ENCODE measurements at places on chromosomes 1 and 21. TPM values are rescaled to one million over a fixed set of nuclear protein-coding genes. Genes with fewer than 3 reads are reported as not detected.

HIVEP3 gene
- 4.0 TPM for total RNA-seq

REG4 gene
- total RNA-seq: not detected

GRCh38 chr1:218347723-218348627 is 2.8 kb downstream of the TGFB2 start:
- DNase-seq: peak; percentile 79

DNA sequence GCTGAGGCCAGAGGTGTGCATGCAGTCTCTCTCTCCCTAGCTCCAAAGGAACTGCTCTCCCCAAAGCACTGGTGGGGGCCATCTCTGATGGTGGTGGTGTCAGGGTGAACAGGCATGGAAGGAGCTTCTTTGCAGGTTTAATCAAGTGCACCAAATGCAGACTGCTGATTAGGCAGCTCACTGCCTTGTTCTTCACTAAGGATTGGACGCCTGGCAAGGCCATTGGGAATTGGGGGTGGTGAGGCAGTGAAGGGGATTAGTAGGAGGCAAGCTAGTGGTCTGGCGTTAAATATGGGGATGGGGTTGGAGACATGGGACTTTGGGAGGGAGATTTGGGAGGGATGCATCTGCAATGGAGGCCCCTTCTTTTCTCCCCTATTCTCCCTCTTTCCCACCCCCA is 1.5 kb downstream of the CACNA1E start:
- DNase-seq: no peak

GRCh38 chr1:204971517-204972336 is 71.3 kb upstream of the CNTN2 start:
- DNase-seq: peak; percentile 73

KRTAP20-1 gene
- total RNA-seq: not detected

TGFB2 gene
- 31.5 TPM for total RNA-seq

GRCh38 chr1:180949616-180950000 is 36.9 kb downstream of the KIAA1614 start:
- no peak for DNase-seq

ANGPTL3 gene
- not detected for total RNA-seq

CD1B gene
- total RNA-seq: not detected

DNA sequence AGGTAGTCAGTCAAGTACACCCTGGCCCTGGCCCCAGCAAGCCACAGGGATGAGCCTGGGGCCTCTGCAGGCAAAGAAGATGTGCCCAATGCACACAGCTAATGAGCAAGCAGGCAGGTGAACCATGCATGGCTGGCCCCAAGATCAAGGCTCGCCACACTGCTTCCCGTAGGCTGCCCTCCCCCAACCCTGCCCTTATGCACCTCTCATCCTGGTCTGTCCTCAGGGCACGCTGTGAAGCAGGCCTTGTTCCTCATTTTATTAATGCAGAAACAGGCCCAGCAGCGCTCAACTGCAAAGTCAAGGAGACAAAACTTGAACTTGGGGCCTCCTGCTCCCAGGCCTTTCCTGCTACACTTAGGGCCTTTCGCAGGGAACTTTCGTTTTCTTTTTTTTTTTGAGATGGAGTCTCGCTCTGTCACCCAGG is 35.6 kb upstream of the ID3 start:
- DNase-seq: no peak

DNA sequence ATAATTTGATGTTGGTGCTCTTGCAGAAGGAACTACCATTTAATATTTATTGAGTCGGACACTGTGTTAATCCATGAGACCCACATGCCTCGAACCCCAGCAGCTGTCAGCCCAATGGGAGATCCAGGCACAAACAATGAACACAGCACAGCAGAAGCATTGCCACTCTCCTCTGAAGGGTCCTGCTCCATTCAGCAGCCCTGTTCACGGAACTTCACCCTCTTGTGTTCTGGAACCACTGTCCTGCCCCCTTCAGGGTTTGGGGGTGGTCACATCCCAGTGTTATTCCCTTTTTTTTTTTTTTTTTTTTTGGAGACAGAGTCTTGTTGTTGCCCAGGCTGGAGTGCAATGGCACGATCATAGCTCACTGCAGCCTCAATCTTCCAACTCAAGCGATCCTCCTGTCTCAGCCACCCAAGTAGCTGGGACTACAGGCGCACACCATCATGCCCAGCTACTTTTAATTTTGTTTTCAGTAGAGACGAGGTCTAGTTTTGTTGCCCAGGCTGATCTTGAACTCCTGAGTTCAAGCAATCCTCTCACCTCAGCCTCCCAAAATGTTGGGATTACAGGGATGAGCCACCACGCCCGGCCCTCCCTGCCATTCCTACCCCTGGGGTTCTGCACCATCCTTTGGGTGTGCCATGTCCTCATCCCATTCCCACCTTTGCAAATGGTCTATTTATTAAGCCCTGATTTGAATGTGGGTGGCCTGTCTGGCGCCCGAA is 70.2 kb downstream of the EVA1C start:
- no peak for DNase-seq

TRIM45 gene
- total RNA-seq: 3.3 TPM

CFHR5 gene
- total RNA-seq: not detected

ARHGEF2 gene
- total RNA-seq: 110 TPM

GRCh38 chr1:152667648-152668047 is 4.5 kb downstream of the LCE2D start:
- no peak for DNase-seq

DNA sequence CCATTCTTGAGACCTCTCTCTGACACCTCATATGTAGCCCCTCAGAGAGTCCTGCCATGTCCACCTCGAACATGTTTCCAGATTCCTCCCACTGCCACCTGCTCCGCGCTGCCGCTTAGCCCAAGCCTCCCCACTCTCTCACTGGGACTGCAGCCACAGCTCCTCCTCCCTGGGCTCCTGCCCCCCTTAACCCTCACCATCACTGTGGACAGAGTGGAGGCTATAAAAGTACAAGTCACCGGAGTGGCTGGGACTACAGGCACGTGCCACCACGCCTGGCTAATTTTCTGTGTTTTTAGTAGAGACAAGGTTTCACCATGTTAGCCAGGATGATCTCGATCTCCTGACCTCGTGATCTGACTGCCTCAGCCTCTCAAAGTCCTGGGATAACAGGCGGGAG is 77.0 kb downstream of the VWA5B1 start:
- no peak for DNase-seq

- no peak for DNase-seq
Measured at GRCh38 chr1:46940307-46940706, 969 bp downstream of the CYP4A11 start.

DNA sequence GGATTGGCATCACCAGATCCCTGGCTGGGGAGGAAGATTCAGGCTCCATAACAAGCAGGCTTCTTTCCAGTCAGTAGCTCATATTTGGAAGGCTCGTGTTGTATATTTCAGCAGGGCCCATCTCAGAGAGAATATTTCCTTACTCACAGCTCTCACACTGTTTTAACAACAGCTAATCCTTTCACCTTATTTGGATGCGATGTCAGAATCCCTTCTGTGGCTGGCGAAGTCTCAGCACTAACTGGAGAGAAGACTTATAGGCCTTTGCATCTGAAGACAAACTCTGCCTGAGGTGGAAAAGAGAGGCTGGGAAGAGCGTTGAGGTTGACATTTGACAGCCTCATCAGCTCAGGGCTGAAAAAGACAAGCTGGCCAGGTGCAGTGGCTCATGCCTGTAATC is 47.2 kb upstream of the CAPZB start:
- no peak for DNase-seq

DNA sequence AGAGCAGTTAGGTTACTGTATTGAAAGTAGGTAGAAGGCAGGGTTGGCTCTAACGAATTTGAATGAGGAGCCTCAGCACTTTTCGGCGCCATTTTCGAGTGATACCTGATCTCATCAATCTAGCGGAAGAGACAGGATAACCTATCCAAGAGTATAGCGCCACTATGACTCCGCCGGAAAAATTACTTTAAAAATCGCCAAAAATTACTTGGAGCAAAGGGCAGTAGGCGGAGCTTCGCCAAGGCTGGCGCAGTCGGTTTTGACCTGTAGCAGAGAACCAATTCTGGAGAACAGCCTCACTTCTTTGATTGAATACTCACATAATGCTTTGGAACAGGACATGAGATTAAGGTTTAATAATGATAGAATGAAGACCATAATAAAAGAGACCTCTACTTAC is 25.6 kb downstream of the EFCAB7 start:
- DNase-seq: no peak

LCE1B gene
- not detected for total RNA-seq

KHDRBS1 gene
- total RNA-seq: 194 TPM

DNA sequence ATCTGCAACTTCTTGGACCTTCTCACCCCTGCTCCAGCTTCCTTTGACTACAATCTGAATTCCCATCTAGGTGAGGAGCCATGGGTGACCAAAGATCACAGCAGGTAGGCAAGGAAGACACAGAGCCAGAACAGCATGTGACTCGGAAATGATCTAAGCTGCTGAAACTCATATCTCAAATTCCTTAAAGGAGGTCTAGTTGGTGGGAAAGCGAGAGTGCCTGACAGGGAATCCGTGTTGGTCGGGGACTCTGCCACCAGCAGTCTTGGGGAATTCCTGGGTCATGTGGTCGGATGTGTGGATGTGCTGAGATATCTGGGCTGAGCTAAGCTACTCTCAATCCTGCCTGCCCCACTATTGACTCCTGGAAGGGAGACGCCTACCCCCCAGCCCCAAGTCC is 3.2 kb upstream of the NUAK2 start:
- peak; percentile 28 for DNase-seq

SELP gene
- total RNA-seq: 1.3 TPM

DNA sequence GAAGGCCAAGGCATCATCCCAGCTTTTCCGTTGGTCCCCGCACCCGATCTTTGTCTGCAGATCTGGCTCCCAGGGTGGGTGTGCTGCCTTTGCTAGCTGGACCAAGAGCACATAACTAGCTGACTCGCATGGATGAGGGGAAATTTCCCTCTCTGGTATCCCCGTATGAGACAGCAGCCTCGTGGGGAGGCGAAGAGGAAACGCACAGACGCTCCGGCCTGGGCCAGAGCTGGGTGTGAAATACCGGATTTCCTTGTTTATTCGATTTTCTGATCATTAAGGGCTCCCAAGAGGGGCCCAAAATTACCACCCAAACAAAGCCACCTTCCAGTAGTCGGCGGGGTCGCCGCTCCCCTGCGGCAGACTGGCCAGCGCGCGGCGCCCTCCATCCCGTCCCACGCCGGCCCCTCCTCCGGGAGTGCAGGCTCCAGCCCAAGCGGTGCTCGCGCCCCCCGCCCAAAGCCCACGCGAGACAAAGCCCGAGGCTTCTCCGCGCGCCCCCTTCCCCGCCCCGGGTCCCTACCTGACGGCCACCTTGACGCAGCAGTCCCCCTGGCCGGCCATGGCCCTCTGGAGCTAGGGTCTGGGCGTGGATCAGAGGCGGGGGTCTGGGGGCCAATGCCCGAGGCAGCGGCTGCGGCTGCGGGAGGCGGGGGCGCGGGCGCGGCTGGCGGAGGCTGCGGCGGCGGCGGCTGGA is 546 bp downstream of the KIF21B start:
- no peak for DNase-seq

DNA sequence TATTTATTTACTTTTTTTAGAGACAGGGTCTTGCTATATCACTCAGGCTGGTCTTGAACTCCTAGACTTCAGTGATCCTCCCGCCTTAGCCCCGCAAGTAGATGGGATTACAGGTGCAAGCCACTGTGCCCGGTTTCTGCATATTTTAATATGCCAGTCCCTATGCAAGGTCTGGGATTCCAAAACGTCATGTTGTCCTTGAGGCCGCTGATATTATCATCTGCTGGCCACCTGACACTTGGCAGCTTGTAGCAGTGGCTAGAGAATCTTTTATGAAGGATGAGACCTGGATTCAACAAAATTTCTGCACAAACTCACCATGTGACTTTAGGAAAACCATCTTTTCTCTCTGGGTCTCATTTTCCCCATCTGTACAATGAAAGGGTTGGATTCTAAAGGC is 32.9 kb upstream of the OSBPL9 start:
- no peak for DNase-seq

AK4 gene
- total RNA-seq: 5.6 TPM

RAB25 gene
- total RNA-seq: not detected

DNA sequence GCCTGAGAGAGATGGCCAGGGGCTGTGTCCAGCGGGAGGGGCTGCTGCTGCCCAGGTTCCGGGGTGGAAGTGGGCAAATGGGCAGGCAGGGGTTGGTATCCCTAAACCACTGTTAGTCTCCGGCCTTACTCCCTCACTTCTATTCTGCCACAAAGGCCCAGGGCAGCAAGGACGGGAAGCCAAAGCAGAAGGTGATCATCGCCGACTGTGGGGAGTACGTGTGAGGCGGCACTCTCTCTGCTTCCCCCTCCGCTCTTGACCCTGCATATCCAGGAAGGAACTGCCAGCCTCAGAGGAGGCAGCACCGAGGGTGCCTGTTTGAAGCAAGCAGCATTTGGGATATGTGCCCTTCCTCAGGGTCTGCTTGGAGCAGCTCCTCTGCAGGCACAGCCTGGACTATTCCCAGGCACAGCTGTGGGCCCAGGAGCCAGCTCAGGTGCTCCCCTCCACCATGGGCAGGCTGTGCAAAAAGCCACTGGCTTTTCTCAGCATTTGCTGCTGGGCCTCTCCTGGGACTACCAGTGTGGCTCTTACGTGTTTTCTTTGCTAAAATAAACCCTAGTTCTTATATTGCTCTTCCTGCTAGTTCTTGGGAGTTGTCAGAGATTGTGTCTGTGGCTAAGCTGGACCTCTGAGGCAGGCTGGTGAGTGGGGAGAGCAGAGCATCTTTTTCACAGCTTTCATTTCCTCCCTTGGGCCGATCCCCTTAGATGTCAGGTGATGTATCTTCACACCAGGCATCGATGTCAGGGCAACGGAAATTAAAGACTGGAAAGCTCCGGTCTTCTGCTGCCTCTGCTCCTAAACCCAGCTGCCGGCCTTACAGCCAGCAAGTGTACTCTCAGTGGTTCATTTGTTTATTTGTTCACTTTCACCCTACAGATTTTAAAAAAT is 14.7 kb downstream of the PPIE start:
- no peak for DNase-seq

- DNase-seq: no peak
Measured at GRCh38 chr1:161932668-161933067, 91.0 kb downstream of the OLFML2B start.

GRCh38 chr1:156080241-156080862 is 1.9 kb downstream of the MEX3A start:
- no peak for DNase-seq

- no peak for DNase-seq
Measured at GRCh38 chr1:245246433-245246832, 91.6 kb downstream of the KIF26B start.

SPATA17 gene
- not detected for total RNA-seq

- DNase-seq: no peak
Measured at GRCh38 chr1:168498956-168499687, 44.7 kb downstream of the XCL2 start.

STIL gene
- total RNA-seq: 28.1 TPM

GRCh38 chr1:182785181-182785580 is 4.4 kb upstream of the NPL start:
- no peak for DNase-seq

- no peak for DNase-seq
Measured at GRCh38 chr21:40162075-40162474, 294.8 kb downstream of the PCP4 start.

All from endothelial cell of umbilical vein (primary cell).